ENCODE measurements at places on chromosomes 1 and 21.
A peak's percentile ranks its signal among the peaks of the same experiment; 100 is the strongest.

GRCh38 chr1:246281639-246282038, 225.4 kb downstream of the SMYD3 start:
- DNase-seq = no peak

DNA sequence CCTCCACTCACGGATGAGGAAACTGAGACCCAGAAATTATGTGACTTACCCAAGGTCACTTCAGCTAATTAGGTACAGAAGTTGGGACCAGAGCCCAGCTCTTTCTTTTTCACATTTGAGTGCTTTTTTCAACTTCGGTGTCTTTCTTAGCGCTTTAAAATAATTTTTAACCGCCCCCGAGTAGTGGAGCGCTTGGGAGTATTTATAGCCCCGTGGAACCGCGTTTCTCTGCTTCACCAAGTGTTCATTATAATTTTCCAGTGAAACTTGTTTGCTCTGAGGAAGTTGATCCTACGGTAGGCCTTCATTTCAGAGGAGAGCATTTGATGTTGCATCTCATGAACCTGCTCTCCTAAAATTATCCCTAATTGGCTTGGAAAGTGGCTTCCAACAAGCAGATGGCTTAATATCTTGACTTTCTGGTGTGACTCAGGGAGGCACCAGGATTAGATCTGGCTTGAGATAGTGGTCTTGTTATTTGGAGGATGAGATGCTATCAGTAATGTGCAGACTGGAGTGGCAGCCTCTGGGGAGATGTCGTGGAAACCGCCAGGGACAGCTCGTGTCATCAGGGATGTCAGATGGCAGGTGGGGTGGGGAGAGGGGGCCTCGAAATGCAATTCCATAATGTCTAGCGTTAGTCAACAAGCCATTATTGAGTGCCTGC, 321.3 kb downstream of the CAMTA1 start:
- no peak for DNase-seq

DNA sequence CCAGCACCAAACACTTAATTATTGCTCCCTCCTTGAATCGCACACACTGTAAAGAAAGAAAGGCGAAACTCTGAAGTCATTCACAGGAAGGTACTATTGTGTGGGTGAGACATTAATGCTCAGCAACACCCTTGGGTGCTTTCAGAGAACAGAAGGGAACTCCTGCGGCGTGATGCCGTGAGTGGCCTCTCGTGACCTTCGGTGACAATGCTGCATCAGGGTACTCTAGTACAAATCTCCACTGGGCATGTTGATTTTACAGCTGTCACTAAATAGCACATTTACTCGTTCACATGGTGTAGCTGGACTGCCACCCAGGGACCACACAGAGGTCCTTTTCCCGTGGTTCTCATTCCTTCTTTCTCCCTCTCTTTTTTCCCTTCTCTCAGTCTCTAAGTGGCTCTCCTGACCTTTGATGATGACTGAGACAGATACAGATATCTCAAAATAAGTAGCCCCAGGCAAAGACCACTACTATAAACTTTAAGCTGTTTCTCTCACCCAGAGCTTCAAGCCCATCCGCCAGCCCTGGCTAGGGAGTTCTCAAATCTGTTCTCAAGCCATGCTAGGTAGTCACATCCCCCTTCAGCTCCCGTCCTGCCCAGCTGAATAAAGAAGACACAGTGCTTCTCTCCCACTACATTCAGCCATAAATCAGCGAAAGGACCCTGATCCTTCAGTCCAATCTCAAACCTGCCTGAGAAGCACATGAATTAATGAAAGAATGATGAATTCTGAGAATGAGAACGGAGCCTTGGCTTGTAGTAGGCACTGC, 223.4 kb upstream of the FMN2 start:
- peak; percentile 4 for DNase-seq

GRCh38 chr21:15430577-15430976, 299.2 kb upstream of the USP25 start:
- DNase-seq = no peak

All from renal pelvis (tissue), 12 donors.